ACHN (cell line): ENCODE measurements at places on chromosomes 12 and 14.
A peak's percentile ranks its signal among the peaks of the same experiment; 100 is the strongest.

GRCh38 chr12:93766796-93767523 lies 89.8 kb downstream of the CRADD start:
- DNase-seq = peak; percentile 59

DNA sequence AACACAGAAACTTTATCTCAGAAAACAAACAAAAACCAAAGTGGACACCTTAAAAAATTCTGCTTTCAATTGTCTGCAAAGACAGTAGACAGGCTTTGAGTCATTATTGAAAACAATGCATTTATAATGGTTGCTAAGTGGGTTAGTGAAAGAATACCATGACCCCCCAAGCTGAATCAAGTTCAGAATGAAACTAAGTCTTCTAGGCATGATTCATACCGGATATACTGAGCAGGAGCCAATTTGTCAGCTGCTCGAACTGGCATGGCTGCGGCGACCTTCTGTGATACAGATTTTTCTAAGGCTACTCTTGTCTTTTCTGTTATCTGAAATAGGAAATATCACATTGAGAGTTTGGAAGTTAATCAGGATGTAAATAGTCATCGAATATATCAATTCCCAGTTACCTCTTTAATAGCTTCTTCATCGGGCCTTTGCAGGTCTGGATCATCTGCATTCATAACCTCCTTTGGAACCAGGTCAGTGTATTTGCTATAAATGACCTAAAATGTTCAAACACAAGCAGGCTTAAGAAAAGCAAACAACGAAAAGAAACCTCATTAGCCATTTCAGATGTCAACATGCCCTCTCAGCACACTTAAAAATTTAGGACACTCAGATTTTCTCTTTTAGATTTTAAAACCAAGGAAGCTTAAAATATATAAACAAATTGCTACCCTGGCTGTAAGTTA lies 22.3 kb downstream of the SNW1 start:
- no peak for DNase-seq

GRCh38 chr12:47752552-47752951 lies 6.1 kb downstream of the RAPGEF3 start:
- DNase-seq = no peak

- no peak for DNase-seq
These were observed 21.2 kb upstream of the CDKL1 start for GRCh38 chr14:50417853-50418252.

DNA sequence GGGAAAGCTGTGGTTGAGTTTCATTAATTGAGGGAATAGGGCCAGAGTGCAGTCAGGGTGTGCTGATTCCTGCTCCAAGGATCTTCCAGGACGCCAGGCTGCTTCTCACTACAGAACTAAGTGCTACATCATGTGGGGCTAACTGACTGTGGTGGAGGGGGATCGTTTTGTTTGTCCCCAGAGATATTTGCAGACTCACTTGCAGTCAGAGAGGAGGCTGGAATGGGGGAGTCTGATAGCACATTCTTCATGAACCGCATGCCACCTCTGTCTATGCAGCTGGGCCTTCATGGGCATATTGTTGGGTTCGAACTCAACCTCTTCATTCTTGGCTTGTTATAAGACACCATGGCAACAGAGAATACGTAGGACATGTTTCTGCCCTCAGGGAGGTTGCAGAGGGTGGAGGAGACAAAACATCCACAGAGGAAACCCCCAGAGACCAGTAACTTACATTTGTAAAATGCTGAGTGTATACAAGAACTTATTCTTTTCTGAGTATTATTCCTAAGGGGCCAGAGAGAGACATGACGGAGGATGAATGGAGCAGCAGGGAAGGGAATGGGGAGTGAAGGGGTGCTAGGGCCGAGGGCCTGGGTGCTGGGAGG lies 13.0 kb downstream of the KRT7 start:
- DNase-seq = no peak

GRCh38 chr14:34931206-34931605 lies 51.6 kb upstream of the SRP54 start:
- no peak for DNase-seq
